Activated CD4-positive, alpha-beta T cell treated with anti-CD3 and anti-CD28 coated beads, Interleukin-2, amount 50 U/mL, for 24 hours (primary cell): ENCODE measurements at places on chromosomes 16 and 17.
A peak's percentile ranks its signal among the peaks of the same experiment; 100 is the strongest.

DNA sequence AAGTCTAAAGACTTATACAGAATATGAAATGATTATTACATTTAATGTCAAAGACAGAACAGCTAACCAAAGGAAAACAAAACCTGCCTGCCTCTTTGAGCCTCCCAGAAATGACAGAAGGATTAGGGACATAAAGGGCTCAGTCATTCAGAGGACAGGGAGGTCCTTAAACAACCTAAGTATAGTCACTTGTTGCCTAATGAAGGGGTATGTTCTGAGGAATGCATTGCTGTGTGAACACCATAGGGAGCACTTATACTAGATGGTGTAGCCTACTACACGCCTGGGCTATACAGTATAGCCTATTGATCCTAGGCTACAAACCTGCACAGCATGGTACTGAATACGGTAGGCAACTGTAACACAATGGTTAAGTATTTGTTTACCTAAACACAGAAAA lies 106.4 kb downstream of the PARN start:
- DNase-seq, result no peak

DNA sequence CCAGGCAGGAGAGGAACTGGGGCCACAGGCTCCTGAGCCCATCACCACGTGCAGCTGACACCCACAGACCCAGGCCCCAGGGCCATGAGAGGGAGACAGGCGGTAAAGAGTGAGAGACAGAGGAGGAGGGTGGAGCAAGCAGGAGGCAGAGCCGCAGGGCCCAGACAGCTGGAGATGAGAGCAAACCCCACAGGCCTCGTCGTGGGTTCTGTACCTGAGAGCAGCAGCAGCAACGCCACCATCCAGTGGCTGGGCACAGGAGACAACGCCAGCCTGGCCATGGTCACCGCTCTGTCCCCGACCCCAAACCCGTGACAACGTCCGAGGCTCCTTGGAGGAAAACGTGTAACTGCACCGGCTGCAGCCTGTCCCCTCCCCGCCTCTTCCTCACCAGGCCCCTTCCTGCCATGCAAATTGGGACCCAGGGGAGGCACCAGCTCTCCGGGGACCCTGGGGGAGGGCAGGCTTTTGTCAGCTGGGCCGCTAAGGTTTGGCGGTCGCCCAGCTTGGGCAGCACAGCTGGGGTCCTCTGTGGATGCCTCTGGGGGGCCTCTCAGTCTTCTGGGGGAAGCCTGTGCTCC lies at the start of gene CD79B:
Gene CD79B, minus strand, starts transcription at position 351 of the 581 bp plus-strand sequence. Its CDS starts 70 bp downstream, at position 281.
- peak; percentile 21 for DNase-seq

DNA sequence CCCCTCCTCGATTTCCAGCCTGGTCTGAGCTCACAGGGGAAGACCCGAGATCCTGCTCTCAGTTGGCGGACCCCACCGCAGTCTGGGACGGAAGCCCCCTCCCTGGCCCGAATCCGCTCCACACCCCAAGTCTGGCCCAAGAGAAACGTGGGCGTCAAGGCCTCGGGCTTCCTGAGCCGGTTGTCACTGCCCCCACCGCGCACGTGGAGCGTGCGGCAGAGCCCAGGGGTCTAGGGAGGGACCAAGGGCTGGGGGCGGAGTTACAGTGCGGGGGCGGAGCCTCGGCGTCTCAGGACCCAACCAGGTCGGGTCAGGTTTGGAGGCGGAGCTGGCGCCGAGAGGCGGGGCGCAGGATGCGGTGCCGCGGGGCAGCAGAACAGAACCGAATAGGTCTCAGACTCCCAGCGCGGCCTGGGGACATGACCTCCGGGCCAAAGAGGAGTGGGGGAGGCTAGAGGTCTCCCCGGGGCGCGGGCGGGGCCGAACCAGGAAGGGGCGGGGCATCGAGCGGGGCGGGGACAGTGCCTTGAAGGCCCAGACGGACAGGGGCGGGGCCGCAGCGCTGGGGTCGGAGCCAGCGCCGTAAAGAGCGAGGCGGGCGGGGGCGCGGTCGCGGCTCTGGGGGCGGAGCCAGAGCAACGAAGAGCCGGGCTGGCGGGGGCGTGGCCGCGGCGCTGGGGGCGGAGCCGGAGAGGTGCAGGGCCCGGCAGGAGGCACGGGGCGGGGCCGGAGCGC lies 431 bp upstream of the ZFPM1 start:
- DNase-seq, result peak; percentile 93

DNA sequence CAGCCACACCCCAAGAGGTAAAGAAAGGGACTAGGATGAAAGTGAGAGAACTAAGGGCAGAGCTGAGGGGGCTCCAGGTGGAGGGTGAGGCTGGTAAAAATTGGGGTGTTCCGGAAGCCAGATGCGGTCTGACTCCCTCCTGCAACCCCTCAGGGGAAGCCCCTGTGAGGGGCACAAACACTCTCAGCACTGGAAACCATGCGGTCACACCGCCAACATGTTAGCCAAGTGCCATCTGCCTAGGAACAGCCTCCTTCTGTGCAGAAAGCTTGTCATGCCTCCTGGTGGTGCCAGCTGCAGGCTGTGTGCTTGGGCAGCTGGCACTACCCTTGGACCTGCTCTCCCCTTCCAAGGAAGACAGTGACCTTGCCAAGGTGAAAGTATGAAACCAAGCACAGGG lies 83.5 kb upstream of the RPL38 start:
- DNase-seq, result no peak

DNA sequence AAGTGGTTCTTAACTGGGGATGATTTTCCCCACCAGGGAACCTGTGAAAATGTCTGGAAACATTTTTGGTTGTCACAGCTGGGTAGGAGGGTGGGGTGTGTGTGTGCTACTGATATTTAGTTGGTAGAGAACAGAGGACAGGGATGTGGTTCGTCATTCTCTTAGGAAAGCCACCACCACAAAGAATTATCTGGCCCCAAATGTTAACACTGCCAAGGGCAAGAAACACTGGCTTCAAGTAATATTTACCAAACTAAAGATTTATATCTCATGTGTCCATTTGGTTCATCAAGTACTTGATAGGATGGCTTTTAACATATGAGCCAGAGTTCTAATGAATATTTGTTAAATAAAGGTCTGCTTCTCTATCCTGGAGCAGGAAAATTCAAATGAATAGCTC lies 19.5 kb downstream of the MPHOSPH6 start:
- no peak for DNase-seq

GRCh38 chr16:20216591-20217217 lies 110.6 kb downstream of the GP2 start:
- no peak for DNase-seq

DNA sequence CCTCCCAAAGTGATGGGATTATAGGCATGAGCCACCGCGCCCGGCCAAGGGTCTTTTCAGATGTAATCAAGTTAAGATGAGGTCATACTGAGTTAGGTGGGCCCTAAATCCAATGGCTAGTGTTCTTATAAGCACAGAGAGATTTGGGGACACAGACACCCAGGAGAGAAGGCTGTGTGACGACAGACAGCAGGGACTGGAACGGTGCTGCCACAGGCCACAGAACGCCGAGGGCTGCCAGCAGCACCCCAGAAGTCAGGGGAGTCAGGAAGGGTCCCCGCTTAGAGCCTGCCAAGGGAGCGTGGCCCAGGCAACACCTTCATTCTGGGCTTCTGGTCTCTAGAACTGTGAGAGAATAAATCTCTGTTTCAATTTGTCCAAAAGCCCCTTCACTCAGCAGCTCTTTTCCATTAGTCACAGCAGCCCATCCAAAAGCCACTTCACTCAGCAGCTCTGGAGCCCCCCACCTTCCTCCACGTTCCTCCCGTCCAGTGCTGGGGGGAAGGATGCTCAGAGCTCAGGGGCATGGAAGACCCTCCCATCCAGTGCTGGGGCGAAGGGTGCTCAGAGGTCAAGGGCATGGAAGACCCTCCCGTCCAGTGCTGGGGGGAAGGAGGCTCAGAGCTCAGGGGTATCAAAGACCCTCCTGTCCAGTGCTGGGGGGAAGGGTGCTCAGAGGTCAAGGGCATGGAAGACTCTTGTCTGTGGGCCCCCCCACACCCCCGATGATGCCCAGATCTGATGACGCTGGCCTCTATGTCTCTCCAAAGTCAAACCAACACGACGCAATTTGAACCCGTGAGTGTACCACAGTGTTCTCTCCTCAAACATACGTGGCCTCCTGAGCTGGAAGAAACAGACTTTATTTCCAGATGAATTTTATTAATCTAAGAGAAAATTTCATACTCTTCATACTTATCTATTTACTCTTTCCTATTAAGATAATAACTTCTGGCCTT lies 11.9 kb downstream of the RAB40B start:
- no peak for DNase-seq

DNA sequence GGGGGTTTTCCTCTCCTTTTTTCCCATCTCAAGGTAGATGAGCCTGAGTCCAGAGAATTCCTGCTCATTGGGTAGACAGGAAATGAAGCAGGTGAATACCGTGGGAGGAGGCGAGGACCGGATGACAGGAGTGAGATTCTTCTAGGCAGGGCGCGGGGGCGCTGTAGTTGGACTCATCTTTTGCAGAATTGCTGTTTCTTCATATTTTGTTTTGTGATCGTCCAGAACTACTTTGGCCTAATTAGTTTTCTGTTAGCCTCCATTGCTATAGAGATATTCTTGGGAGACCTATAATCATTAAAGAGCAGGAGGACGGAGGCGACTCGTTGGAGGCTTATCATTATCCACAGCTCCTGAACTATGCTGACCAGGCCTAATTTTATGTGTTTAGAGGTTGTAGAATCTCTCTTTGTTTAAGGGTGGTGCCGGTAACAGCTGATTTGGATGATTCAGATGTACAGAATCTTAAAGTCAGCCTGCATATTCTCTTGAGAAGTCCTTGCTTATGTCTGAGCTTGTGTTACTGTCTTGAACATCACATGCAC lies 650 bp downstream of the ATP6V0A1 start:
- DNase-seq, result no peak

DNA sequence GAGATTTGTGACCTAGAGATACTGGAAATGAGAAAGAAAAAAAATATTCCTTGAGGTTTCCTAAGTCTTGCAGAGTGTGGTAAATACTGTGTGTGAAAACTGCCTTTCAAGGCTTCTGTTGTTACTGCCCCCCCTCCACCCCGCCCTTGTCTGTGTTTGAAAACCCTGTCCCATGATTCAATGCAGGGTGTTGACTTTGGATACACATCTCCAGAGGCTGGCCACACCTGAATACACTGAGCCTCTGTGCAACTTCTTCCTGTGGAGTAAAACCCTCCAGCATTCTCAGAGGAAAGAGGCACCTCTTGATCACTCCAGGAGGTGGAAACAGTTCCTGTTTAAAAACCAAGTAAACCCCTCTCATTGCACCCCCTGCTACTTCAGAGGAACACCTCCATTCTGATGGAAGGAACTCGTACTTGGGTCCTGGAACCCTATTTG lies 123.0 kb upstream of the CACNG5 start:
- DNase-seq, result no peak

DNA sequence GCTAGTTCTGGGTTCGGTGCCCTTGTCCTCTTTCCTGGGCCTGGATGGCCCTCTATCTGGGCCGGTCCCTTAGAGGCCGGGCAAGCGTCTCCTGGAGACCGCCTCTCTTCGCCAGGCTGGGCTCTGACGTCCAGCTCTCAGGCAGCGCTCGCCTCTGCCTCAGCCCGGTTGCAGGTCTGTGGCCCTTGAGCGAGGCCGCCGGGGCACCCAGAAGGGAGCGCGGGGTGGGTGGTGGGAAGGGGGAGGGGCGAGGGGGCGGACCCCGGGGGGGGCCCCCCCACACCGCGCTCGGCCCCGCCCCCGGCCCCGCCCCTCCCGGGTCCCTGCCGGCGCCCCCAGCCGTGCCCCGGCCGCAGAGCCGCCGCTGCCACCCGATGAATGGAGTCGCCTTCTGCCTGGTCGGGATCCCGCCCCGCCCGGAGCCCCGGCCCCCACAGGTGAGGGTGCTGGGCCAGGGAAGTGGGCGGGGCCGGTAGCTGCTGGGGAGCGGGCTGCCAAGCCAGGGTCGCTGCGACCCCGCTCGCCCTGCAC lies at the start of gene ARHGAP23:
Gene ARHGAP23, plus strand, starts transcription at position 353 of the 531 bp plus-strand sequence. Its CDS starts 22 bp downstream, at position 375.
- DNase-seq, result peak; percentile 8

- DNase-seq, result no peak
Measured at GRCh38 chr17:29585080-29585751, 4.2 kb downstream of the GIT1 start.

- no peak for DNase-seq
Measured at GRCh38 chr16:50274326-50275097, 8.2 kb downstream of the ADCY7 start.

- DNase-seq, result no peak
Measured at GRCh38 chr16:49876716-49877129, 20.8 kb upstream of the ZNF423 start.

- peak; percentile 11 for DNase-seq
Measured at GRCh38 chr17:1830288-1830687, 483 bp downstream of the RPA1 start.

GRCh38 chr17:57626520-57627210 lies 118.4 kb downstream of the CCDC182 start:
- DNase-seq, result no peak

DNA sequence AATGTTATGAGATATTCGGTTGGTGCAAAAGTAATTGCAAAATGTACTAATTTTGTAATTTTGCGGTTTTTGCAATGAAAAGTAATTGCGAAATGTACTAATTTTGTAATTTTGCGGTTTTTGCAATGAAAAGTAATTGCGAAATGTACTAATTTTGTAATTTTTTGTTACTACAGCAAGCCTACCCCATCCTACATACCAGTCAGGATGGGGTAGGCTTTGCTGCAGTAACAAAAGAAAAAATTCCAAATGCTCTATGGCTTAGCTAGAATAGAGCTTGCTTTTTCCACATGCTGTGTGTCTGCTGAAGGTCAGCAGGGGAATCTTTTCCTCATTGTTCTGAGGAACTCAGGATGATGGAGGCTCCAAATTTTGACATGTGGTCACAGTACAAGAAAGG lies 83.3 kb upstream of the GPRC5B start:
- DNase-seq, result no peak

DNA sequence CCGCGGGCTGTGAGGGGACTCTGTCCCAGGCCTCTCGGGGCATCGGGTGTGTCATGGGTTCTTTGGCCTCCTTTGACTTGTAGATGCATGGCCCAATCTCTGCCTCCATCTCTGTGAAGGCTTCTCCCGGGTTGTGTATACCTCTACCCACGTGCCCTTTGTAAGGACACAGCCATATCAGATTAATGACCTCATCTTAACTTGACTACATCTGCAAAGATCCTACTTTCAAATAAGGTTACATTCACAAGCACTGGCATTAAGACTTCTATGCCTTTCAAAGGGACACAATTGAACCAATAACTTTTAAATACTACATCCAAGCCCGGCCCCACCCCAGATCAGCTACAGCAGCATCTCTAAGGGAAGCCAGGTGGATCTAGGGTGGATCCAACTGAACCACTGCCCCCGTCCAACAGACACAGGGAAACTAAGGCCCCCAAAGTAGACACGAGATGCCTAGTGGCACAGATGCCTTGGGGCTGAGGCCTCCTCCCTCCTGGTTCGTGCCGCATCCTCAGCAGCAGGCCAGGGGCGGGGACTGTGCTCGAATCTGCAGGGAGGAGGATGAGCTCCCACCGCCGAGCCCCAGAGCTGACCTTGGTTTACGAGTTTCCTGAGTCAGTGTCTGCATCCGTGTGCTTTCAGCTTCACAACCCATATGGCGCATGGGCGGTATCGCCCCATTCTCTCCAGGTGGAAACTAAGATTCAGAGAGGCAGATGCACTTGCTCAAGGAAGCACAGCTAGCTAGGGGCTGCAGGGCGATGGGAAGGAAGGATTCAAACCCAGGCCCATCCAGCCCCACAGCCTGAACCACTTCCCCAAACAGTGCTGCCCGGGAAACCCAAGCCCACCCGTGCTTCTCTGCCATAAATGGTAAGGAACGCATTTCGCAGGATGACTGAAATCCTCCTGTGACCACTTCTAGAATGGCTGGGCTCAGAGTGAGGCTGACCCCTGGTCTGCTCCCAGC lies 353.3 kb downstream of the C16orf95 start:
- DNase-seq, result no peak

- no peak for DNase-seq
Measured at GRCh38 chr16:70482624-70483023, 28.2 kb downstream of the FCSK start.

- no peak for DNase-seq
Measured at GRCh38 chr17:2695243-2695960, 16.2 kb downstream of the CLUH start.
